Activated naive CD4-positive, alpha-beta T cell treated with anti-CD3 and anti-CD28 coated beads for 36 hours (primary cell): ENCODE measurements at places on chromosomes 12 and 14.

GRCh38 chr12:52084491-52085231 is 5.2 kb downstream of the SMIM41 start:
- DNase-seq = no peak

DNA sequence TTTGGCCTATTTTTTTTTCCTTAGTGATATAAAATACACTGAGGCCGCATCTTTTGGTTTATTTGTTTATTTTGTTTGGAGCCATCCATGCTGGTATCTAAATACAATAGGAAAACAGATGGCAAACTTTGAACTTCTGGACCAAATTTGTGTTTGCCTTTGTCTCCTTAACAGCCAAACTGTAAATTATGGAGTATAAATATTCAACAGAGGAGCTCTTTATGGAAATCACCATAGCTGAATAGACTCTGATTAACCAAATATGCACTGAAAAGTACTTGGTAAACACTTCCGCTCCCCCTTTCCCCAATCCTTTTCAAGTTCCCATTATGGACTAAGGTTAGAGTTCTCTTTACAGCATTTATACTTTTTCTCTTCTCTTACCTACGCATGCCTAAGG is 80.5 kb downstream of the TESC start:
- no peak for DNase-seq

DNA sequence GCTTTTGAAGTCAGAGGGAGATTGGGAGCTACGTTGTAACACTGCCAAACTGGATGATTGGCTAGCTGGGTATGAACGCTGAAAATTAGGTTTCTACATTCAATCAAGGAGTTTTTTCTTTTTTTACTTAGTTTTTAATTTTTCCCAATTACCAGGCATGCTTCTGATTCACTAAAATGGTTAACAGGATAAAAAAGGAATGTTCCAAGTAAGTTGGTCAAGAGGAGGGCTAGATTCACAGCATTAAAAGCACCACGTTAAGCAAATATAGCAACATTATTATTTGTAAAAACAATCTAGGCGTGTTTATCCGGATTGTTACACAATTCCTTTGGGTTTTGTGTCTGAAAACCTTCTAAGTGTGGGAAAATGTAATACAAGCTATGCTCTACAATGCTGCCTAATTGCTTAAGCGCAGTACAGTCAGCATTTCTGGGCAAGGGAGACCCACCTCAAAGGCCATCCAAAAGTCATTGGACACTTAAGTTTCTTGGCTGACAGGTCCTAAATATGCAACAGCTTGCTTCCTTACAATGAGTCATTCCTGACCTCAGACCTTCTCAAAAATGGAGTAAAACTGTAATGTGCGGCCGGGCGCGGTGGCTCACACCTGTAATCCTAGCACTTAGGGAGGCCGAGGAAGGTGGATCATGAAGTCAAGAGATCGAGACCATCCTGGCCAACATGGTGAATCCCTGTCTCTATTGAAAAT is 1.2 kb downstream of the RPLP0 start:
- peak; percentile 51 for DNase-seq

DNA sequence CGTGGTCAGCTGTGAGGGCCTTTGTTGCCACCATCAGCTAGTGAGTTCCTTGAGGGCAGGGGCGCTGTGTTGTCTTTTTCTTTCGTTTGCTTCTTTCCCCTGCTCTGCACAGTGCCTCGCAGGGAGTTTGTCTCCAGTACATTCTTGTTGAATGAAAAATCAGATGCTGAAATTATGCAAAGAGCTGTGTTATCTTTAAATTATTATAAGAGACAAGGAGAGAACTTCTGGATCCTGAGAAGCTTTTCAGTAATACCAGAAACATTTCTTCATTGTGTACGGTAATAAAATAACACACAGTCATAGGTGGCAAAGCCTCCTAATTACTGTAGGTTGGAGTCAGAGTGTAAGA is 14.9 kb downstream of the EML1 start:
- DNase-seq = no peak

GRCh38 chr14:101584055-101584859 is 23.0 kb downstream of the DIO3 start:
- DNase-seq = no peak

GRCh38 chr12:46221255-46222128 is 47.4 kb downstream of the SLC38A1 start:
- DNase-seq = no peak

DNA sequence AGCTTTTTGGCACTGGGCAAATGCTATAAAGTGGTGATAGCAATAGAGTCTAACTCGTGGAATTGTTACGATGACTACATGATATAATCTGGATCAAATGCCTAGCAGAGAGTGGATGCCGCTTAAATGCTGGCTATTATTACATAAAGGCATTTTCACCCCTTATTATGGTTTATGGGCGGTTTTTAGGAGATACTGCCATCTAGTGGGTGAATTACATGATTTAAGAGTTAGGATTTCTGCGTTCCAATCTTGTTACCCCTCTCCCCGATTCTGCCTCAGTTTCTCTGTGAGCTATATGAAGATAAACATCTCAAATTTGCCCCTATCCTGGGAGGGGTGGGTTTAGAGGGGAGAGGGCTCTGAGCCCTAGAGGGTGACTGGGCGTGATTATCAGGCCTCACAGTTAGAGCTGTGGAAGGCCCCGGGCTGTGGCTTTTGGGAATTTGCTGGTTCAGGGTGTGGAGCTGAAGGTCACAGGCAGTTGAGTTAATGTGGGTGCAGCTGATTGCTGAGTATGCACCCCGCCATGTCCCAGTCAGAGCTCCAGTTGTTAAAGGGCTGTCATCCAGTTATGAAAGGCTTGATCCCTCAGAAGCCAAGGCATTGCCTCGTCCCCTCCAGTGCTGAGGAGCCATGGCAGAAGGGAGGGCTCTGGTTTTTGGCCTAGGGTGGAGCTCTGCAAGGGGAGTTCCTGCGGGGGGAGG is 14.4 kb downstream of the CLSTN3 start:
- DNase-seq = no peak

DNA sequence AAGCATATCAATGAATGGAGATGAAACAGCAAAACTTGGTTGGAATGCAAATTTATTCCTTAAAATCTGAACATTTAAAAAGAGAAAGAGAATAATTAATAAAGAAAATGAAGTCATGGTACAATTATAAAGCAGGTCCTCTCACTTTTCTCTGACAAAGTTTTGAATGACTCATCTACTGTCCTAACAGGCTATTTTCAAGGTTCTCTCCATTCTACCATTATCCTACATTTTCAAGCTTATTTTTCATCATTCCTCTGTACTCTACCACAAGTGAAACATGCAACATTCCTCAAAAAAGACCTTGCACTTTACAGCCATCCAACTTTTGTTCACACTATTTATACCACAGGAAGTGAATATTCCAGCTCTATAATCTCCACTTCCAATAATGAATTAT is 36.9 kb upstream of the AP4S1 start:
- no peak for DNase-seq
